ENCODE measurements at places on chromosomes 2 and 18. TPM values are rescaled to one million over a fixed set of nuclear protein-coding genes. Genes with fewer than 3 reads are reported as not detected.

- no peak for DNase-seq
These were observed 20.0 kb upstream of the RNF149 start for GRCh38 chr2:101328474-101329007.

The ASB18 gene
- total RNA-seq, result not detected

The PLEKHH2 gene
- total RNA-seq, result 78.7 TPM

- no peak for DNase-seq
These were observed 163.3 kb downstream of the FHOD3 start for GRCh38 chr18:36460854-36461253.

The VSNL1 gene
- total RNA-seq, result 1.2 TPM

DNA sequence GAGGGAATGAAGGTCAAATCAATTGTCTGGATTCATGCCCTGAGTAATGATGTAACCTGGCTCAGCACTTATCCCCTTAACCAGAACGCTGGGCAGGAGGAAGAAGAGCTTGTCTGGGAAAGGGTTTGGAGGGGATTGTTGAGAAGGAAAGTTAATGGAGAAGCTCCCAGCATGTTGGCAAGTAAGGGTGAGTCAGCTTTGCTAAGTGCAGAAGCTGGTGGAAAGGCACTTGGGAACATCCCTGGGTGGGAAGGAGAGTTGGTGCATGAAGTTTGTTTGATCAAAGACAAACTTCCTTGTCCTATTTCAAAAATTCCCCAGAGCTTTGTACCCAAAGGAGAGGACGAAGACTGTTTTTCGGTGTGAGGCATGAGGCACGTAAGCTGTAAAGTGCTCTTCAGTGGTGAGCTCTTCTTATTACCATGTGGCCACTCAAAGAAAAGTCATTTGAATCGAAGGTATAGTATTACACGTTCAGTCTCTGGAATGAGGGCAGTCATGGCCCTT, 17.6 kb upstream of the DAW1 start:
- DNase-seq, result no peak

- no peak for DNase-seq
These were observed 13.4 kb downstream of the FMNL2 start for GRCh38 chr2:152348388-152348787.

- no peak for DNase-seq
These were observed 372.8 kb downstream of the MTX2 start for GRCh38 chr2:176642074-176642473.

GRCh38 chr2:48771241-48772014, 15.9 kb upstream of the LHCGR start:
- DNase-seq, result no peak

- no peak for DNase-seq
These were observed 3.8 kb upstream of the PTPN4 start for GRCh38 chr2:119755906-119756305.

Measured in tibial nerve (tissue), 4 donors.